Ammon's horn (tissue), 1 donor: ENCODE measurements at places on chromosomes 2 and 18.

GRCh38 chr18:8400193-8400752 lies 209.0 kb upstream of the RAB12 start:
- DNase-seq = no peak

DNA sequence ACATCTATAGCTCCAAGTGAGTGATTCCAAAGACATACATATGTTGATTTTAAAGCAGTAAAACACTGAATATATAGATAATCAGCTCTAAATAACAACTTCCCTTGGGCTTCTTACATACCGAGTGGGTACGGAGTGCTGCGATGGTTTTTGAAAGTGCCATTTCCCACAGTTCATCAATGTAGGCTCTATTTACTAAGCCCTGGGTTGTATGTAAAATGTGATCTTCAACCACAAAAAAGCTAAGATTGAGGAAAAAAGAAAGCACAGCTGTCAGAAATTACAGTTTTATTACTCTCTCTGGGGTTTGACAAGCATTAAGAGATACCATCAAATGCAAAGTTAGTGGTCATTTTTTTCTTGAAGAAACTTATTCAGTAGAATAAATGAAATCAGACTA lies 312.8 kb downstream of the EXOC6B start:
- no peak for DNase-seq

DNA sequence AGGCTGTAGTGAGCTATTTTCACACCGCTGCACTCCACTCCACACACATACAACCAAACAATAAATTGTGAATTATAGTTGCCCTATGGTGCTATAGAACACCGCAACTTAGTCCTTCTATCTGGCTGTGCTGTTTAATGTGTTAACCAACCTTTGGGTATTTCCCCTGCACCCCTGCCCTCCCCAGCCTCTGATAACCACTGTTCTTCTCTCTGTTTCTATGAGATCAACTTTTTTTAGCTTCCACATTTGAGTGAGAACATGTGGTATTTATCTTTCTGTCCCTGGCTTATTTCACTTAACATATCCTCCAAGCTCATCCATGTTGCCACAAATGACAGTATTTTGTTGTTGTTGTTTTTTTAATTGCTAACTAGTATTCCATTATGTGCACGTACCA lies 32.5 kb downstream of the TET3 start:
- no peak for DNase-seq

- no peak for DNase-seq
Observed at GRCh38 chr2:88161446-88162244, 8.5 kb upstream of the THNSL2 start.

DNA sequence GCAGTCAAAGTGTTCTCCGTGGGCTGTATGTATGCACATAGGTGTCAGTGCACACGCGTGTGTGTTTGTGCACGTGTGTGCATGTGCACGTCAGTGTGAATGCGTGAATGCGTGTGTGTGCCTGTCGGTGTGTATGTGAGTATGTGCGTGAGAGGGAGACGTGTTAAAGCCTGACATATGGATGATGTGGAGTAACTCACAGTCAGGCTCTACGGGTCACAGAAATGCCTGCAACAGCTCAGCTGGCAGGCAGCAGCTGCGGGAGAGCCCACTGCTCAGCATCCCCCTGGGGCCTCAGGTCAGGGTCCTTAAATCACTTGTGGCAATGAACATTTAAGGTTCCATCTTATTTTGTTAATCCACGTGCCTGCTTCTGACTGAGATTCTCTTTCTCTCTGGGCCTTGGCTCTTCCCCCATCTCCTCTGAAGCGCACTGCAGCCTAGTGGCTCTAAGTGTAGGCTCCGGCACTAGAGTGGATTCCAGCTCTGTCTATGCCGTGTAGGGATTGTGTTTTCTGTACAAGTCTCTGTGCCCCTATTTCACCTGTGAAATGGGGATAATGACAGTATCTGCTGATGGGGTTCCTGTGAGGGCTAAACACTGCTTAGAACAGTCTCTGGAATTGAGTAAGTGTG lies 63.0 kb downstream of the DYSF start:
- DNase-seq = no peak

DNA sequence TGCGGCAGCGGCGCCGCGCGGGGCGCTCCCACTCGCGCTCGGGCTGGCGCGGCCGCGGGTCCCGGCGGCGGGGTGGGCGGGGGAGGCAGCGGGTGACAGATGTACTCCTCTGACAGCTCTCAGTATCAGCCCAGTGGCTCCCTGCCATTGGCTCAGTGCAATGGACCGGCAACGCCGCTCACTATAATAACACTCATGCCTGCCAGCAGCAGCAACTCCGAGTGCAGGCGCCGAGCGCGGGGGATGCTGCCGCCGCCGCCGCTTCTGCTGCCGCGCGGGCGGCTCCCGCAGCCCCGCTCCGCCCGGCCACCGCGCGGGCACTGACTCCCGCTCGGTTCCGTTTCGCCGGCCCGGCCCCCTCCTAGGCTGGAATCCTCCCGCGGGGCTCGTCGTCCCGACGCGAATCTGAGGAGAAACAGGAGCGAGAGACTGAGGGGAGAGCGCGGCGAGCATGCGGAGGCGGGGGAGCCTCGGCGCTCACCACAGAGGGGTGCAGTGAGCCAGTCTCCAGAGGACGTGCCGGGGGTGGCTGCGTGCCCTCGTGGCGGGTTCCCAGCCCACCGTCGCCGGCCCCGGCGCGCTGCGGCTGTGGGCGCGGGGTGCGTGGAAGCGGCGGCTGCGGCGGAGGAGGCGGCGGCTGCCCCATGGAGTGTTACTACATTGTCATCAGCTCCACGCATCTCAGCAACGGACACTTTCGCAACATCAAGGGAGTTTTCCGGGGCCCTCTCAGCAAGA lies at the start of gene ZNF804A:
Gene ZNF804A, plus strand, starts transcription at position 214 of the 738 bp plus-strand sequence. Its CDS starts 431 bp downstream, at position 645.
- peak; percentile 81 for DNase-seq

- no peak for DNase-seq
Observed at GRCh38 chr2:100757621-100758394, 62.1 kb upstream of the NPAS2 start.

DNA sequence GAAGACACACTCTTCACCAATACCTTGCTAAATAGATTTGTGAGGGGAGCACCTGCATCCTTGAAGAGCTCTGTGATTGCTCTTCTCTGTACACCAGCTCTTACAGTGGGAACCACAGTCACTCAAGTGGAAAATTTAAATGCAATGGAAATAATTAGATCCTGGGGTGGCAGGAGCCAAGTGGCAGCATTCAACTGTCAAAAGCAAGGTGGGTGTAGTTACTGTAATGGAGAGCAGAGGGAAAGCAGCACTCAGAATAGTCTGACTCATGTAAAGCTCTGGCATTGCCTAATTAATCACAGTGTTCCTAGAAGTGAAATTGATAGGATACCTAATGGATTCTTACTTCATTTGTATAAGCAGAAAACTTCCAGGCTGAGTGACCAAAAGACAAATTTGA lies 245.8 kb downstream of the KCNE4 start:
- peak; percentile 51 for DNase-seq

DNA sequence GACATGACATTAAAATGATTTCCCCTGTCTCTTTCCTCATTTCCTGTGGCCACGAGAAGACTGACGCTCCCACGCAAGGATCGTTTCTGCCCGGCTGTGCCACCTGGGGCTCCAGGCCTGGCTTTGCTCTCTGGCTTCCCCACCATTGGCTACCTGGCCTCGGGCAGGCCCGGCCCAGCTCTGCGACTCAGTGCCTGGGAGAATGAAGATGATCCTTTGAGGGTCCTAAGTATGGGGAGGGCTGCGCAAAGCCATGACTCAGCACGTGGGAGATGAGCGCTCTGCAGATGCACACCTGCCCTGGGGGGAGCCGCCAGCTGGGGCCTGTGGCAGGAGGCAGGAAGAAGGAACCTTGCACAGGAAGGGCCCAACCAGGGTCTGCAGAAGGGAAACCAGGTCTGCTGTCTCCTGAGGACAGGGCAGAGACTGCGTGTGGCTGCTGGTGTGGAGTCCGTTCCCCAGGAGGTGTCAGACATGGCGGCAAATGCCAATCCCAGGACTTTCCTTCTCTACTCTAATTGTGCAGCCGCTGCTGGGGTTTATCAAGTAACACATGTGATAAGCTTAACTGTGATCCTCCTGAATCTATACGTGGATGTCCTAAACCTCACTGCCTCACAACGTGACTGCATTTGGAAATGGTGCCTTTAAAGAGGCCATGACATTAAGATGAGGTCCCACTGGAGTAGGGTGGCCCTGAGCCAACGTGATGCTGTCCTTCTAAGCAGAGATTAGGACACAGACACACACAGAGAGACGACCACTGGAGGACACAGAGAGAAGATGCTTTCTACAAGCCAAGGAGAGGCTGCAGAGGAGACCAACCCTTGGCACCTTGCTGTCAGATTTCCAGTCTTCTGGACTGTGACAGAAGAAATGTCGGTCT lies 32.9 kb downstream of the MBP start:
- DNase-seq = no peak

DNA sequence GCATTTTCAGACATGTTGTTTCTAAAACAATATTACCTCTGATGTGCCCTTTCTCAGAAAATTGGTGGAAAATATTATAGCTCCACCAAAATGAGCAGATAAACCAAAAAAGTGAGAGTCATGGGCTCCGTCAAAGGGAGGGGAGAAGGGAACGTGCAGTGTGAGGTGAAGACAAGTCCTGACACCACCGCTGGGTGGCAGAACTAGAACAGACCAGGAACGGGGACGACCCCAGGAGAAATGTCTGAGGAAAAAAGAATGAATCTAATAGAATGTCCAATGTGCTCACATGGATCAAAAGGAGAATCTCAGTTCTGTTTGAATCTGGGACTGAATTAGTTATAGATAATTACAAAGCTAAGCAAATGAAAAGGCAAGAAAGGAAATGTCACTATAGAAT lies 22.6 kb upstream of the BCL2 start:
- DNase-seq = peak; percentile 58

GRCh38 chr2:196241175-196241574 lies 69.8 kb upstream of the STK17B start:
- no peak for DNase-seq

DNA sequence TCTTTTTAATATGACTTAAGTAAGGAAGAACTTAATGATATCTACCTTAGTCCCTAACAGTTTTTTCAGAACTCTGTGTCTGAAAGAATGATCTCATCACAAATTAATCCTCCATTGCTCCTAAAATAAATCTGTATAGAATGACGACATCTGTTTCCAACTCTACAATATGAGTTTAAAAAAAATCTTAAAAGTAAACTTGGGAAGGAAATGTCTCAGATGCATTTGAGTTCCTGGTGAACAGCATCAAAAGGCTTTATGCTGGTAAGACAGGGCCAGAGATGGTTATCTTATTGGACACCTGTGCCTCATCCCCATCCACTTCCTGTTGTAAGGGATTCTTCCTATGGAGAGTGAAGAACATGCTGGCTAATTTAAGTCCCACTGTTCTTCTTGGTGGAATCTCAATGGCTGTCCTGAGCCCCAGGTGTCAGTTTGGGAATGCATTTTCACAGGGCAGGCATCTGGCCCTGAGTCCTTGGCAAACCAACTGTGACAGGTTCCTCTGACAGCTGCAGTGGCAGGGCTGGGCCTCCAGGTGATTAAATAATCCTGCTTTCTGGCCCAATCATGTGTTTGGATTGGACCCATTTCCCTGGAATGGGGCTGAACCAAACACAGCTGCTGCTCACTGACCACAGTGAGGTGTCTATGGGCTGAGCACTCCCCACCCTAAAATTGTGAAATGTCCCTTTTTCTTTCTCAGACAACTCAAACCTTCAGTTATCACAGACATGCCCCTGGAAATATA lies 12.9 kb upstream of the NCKAP5 start:
- no peak for DNase-seq

- no peak for DNase-seq
Observed at GRCh38 chr2:46334389-46335271, 37.4 kb downstream of the EPAS1 start.

DNA sequence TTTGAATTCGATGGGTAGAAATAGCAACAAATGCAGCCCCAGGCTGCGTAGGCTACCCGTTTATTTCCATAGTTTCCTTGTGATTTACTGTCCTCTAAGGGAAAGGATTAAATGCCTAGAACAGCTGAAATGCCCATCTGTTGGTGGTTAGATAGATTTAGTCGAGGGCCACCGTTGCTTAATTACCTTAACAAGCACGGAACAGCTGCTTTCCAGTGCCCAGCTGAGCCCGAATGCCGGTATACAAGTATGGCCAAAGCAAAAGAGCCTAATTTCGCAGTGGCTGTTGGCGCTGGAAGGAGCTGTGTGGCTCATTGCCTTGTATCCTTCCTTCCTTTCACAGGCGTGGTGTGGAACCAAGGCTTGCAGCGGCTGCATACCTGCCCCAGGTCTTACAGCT lies 109.1 kb downstream of the CABLES1 start:
- DNase-seq = no peak

- no peak for DNase-seq
Observed at GRCh38 chr18:75349668-75350511, 77.6 kb downstream of the SMIM21 start.

GRCh38 chr2:45946023-45946422 lies 294.5 kb downstream of the PRKCE start:
- DNase-seq = no peak

DNA sequence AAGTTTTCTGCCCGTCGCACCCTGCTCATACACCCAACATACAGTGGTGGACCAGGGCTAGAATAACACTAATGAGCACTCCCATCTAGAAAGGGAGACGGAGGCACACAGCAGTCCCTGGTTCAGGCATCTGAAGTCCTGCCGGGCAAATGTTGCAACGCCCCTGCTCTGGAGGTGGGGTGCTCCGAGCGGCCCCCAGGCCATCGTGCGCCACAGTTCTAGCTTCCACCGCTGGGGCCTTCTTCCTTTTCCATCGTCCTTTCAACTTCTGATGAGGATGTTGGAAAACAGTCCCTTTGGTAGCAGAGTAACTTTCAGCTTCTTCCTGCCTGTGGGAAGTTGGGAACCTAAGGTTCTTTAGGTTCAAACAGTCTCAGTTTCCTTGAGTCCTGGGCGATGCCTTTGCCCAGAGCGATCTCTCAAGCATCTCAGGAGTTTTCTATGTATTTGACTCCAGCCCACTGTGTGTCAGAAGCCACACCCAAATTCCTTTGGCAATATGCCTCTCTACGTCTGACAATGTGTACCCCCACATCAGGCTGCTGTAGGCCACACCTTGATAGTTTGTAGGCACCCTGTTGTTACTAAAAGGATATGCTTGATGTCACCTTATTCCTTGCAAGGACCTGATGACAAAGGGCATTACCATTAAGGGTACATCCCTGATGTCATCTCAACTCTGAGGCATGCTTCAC lies 258.8 kb downstream of the GLI2 start:
- no peak for DNase-seq
